ENCODE measurements at places on chromosomes 1 and 21.

DNA sequence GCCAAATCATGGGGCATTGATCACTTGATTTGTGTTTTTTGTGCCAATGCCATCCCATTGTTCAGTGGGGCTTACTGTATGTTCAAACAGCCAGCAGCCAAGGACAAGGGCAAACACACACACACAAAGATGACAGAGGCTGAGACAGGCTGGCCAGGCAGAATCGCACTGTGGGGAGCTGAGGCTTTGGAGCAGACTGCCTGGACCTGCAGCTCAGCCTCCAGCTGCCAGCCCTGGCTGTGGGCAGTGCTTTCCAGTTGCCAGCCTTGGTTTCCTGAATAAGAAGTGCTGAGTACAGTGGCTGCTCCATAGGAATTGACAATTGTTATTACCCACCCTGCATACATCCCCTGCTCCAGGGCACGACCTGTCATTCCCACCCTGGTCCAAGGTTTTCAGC lies 16.9 kb upstream of the PCP4 start:
- no peak for DNase-seq

DNA sequence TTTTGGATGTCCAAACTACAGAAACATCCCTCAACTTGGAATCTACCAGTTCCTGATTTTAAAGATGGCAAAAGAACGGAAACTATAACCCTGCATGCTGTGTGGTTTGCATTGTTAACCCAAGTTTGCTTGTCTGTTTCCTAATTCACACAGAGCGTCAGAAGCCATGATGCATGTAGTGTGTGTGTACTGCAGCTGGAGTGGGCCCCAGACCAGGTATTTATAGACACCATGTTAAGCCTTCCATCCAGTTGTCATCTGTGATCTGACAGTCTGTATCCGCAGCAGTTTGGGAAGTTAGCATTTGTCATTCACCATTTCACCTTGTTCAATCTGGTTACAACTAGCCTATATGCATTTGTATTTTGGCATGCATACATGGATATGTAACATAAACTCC lies 27.7 kb upstream of the PLEKHM2 start:
- DNase-seq, result no peak

DNA sequence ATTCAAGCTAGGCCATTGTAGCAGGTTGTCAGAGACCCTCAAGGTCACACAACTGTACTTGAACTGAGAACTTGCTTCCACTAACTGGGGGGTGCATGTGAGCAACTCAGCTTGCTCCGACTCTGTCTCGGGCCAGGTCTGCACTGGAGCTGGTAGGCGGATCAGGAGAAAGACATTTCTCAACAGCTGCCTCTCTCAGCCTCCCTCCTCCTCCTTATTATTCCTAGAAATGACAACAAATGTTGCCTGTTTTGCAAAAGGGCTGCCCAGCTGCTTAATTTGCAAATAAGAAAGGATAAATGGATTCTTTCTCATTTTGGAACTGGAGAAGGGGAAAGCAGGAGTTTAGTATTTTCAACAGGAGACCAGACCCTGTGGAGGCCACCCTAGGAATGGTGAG lies 140.5 kb downstream of the RHOU start:
- no peak for DNase-seq

- no peak for DNase-seq
Observed at GRCh38 chr1:55420026-55420425, 204.9 kb upstream of the USP24 start.

- DNase-seq, result peak; percentile 40
Observed at GRCh38 chr1:234313171-234313570, 60.1 kb upstream of the COA6 start.

GRCh38 chr1:39288735-39289465 lies 84.4 kb downstream of the MACF1 start:
- no peak for DNase-seq

GRCh38 chr1:218620956-218621355 lies 275.8 kb downstream of the TGFB2 start:
- DNase-seq, result no peak

GRCh38 chr1:25825605-25826004 lies 5.9 kb downstream of the MTFR1L start:
- DNase-seq, result no peak

DNA sequence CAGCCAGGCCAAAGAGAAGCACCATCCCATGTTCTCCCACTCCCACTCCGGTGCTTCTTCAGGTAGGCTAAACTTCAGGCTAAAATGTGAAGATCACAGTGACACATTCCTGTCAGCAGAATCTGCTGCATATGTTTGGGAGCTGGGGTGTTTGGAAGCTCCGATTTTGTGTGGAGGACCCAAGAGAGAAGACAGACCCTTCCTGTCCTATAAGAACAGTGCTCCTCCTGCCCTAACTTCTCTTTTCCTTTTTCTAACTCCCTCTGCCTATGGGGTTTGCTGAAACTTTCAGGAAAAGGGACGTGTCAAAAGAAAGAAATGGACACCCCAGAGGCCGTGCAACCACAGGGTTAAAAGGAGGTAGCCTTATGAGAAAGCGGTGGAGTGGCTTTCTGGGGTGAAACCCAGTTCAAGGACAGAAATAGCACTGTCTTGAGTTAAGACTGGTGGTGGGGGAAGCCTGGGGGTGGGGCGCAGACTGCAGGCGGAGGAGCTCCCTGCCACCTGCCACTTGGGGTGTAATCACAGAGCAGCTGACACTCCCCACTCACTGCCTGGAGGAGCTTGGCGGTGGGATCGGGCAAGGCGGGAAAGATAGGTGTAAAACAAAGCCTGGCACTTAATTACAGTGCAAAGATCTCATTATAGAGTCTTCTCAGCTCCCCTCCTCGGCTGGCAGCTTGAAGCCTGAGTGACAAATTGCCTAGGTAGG lies 645 bp upstream of the TLR5 start:
- peak; percentile 47 for DNase-seq

GRCh38 chr1:37434292-37435225 lies 39.8 kb upstream of the ZC3H12A start:
- DNase-seq, result peak; percentile 79

- DNase-seq, result no peak
Observed at GRCh38 chr1:115164484-115164883, 75.2 kb upstream of the TSPAN2 start.

- DNase-seq, result no peak
Observed at GRCh38 chr1:4324525-4324924, 329.9 kb upstream of the AJAP1 start.
